Pulmonary artery endothelial cell (primary cell): ENCODE measurements at places on chromosomes 2 and 18.
A peak's percentile ranks its signal among the peaks of the same experiment; 100 is the strongest.

GRCh38 chr18:25679491-25679890 lies 327.5 kb upstream of the ZNF521 start:
- no peak for DNase-seq

DNA sequence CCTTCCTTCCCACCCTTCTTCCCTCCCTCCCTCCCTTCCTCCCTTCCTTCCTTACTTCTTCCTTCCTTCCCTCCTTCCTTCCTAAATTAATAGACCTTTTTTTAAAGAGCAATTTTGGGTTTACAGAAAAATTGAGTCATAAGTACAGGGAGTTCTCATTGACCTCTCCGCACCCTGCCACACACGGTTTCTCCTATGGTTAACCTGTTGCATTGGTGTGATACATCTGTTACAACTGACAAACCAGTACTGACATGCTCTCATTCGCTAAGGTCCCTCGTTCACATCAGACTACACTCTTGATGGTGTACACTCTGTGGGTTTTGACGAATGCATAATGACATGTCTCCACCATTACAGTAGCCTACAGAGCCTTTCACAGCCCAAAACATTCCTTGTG lies 11.6 kb upstream of the SDC1 start:
- DNase-seq: no peak

- DNase-seq: no peak
These were observed 456.9 kb upstream of the TNP1 start for GRCh38 chr2:217316743-217317142.

DNA sequence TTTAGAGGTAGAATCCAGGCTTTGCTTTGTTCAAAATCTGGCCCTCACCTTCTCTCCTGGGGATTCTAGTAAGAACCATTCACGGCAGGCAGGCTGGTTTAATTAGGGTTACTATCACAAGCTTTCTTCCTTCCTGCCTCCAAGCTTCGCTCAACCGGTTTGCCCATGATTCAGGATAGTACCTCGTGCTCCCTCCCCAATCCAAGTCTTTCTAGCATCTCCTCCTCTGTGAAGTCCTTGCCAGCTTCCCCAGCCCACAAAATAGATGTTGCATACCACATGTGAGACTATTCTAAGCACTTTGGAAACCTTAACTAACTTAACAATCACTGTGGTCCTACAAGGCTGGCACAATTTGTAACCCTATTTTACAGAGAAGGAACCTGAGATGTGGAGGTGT lies 135.1 kb downstream of the SOCS6 start:
- no peak for DNase-seq

- DNase-seq: no peak
These were observed 20.6 kb downstream of the USP37 start for GRCh38 chr2:218547511-218547910.

GRCh38 chr2:100577777-100578176 lies 15.0 kb downstream of the PDCL3 start:
- DNase-seq: no peak

GRCh38 chr2:223952280-223952968 lies 4.8 kb upstream of the MRPL44 start:
- no peak for DNase-seq

DNA sequence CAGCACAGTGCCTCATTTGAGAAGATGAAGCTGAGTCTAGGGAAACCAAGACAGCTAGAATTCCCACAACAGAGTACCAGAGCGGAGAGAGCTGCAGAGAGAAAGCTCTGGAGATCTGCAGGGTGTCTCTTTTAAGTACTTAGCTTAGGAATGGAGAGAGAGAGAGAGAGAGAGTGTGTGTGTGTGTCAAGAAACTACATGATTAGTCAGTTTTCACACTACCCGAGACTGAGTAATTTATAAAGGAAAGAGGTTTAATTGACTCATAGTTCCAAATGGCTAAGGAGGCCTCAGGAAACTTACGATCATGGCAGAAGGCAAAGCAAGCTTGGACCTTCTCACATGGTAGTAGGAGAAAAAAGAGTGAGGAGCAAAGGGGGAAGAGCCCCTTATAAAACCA lies 64.0 kb downstream of the HIBCH start:
- no peak for DNase-seq

DNA sequence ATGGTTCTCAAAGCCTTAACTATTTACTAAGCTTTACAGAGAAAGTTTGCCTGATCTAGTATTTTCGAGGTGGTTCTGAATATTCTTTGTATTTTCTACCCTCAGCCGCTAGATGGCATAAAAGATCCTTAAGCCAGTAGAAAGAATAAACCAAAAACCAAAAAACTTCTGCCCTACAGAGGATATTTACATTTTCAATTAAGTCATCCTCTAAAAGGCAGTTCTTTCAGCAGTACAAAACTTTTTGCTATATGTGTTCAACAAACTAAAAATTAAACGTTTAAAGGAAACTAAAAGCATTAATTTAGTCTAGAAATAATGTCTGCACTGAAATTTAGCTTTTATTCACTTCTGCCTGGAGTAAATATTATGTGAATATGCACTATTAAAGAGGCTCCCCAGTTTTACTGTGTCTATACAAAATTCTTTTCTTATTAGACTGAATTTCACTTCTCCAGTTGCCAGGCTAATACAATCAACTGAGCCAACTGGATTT lies 297.5 kb downstream of the PIEZO2 start:
- DNase-seq: peak; percentile 40

- DNase-seq: no peak
These were observed 125.4 kb downstream of the CTIF start for GRCh38 chr18:48663931-48664847.

- DNase-seq: no peak
These were observed 32.0 kb downstream of the NEDD4L start for GRCh38 chr18:58076052-58076451.

- DNase-seq: no peak
These were observed 75.9 kb downstream of the HRH4 start for GRCh38 chr18:24536326-24536725.

- no peak for DNase-seq
These were observed 20.7 kb upstream of the B3GNT7 start for GRCh38 chr2:231374771-231375170.

GRCh38 chr2:99354070-99354469 lies 16.9 kb downstream of the EIF5B start:
- no peak for DNase-seq

DNA sequence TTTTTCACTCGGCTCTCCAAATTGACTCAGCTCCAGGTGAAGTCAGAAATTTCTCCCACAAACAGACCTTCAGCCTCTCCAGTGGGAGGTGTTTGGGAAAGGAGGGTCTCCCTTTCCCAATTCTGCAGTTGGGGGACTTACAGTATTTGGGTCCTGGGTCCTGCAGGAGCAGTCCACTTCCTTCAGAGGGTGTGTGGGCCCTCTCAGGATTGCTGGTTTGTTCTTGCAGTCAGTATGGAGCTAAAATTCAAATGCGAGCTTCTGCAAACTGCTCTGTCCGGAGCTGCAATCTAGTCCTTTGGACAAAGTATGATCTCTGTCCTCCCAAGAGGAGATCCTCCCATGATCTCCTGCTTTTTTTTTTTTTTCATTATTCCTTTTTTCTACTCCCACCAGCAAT lies 87.9 kb upstream of the MSTN start:
- DNase-seq: no peak

- no peak for DNase-seq
These were observed 598 bp upstream of the WBP1 start for GRCh38 chr2:74457549-74458131.

DNA sequence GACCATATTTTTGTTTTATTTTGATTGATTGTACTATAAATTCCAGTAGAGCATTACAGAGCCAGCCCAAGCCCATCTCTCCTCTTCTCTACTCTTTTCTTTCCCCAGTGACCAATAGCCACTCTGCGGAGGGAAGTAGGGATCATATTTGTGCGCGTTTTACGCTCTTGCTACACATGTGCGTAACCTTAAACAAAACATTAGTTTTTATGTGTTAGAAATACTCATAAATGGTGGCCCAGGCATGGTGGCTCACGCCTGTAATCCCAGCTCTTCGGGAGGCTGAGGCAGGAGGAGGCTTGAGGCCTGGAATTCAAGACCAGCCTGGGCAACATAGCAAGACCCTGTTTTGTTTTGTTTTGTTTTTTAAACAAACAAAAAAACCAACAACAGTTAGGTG lies 31.3 kb downstream of the HPCAL1 start:
- DNase-seq: no peak

- DNase-seq: no peak
These were observed 16.2 kb downstream of the DOCK10 start for GRCh38 chr2:225025917-225026571.

DNA sequence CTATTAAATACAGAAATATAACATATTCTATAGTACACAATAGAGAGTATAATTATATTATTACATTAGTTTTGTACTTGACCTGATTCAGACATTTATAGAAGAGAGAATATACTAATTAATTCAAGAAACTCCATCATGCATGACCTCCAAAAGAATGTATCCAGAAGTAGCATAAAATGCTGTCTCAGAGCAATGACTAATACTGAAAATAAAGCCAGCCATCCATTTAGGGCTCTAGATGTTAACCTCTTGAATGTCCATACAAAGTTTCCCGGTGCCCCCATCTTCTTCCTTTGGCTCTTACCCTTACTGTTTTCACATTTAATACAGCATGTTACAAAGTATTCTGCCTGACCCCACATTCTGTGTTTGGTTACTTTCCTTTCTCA lies 102.0 kb downstream of the ARHGAP15 start:
- no peak for DNase-seq

GRCh38 chr2:43560231-43560547 lies 35.6 kb downstream of the THADA start:
- DNase-seq: no peak

GRCh38 chr2:33214436-33214835 lies 262.0 kb upstream of the RASGRP3 start:
- peak; percentile 99 for DNase-seq

DNA sequence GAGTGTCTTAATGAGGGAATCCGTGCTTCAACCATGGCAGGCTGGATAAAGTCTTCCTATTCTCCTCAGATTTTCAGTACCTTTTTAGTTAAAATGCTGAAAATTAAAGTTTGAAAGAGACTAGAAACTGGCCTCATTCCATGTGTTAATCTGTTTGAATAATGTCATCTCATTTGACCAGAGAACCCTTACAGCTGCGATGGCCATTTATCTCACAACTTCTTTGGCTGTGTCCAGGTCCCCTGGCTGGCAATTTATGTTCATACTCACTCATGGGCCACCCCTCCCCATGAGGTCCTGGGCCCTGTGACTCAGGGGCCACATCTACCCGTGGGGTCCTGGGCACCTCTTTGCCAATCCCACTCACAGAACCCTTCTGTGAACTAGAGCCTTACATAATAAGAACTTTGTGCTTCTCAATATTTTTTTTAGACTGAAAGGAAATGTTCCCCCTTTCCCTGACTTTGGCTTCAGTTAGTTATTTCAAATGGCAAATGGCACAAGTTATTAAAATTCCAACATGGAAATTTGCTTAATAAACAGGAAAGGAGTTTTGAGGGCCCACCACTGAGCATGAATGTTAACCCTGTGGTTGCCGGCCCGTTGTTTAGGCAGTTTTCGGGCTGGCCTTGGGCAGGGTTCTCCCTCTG lies 134.6 kb downstream of the UXS1 start:
- DNase-seq: no peak

- DNase-seq: no peak
These were observed 45.2 kb downstream of the ST3GAL5 start for GRCh38 chr2:85843543-85843942.

DNA sequence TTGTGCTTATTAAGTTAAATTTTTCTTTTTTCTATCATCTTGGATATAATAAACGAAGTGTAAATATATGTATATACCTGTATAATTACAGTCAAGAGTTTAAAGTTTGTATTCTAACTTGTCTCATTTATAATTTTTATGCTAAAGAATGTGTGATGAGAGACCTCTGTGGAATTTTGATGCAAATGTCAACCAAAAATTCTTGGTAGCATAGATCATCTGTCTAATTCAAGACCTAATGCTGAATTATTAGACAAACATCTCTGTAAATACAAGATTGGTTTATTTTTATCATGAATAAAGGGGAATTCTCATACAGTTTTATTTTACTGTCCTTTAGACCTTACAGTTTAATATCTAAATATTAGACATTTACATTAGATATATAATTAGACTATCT lies 149.2 kb upstream of the VWC2L start:
- DNase-seq: no peak

GRCh38 chr2:71781695-71782228 lies 328.4 kb downstream of the DYSF start:
- DNase-seq: no peak

DNA sequence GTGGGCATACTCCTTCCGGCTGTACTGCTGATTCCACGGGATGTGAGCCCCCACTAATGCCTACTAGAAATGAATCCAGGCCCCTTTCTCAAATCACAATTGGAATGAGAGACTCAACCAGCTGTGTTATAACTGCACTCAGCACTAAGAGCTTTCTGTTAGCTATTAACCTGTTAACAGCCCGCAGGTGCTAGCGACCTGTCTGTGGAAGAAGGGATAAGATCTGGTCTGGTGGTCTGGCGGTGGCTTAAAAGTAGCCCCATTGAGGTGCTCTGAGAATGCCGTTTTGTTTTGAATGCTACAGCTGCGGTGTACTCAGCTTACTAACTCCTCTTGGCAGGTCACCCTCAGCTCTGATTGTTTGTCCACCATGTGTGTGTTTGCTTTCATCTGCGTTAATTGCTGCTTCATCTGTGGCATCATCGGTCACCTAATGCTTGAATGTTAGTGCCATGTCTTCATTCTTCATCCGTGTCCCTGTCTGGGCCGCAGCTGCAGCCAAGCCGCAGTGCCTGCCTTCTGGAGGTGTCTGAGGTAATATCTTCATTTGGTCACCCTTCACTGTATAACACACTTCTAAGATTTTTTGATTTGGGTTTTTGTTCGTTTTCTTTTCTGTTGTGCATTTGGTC lies 16.3 kb downstream of the RAB12 start:
- DNase-seq: no peak

DNA sequence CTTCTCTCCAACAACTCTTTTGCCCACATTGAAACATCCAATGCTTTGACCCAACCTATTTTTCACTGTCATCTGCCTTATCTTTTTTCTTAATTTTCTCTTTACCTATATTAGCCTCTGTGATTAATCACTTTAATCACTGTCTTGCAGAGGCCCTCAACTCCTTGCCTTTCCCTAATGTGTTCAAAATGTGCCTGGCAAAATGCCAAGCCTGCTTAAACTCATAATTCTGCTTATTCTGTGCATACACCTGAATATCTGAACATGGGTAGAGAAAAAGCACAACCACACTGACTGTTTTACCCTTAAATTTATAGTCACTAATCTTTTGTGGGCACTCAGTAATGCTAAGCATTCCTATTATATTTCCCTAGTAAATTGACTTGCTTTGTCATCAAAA lies 63.0 kb upstream of the GALNT13 start:
- no peak for DNase-seq
